ENCODE measurements at places on chromosomes 6 and 20.

- no peak for DNase-seq
Observed at GRCh38 chr6:44128020-44128917, 915 bp downstream of the TMEM63B start.

DNA sequence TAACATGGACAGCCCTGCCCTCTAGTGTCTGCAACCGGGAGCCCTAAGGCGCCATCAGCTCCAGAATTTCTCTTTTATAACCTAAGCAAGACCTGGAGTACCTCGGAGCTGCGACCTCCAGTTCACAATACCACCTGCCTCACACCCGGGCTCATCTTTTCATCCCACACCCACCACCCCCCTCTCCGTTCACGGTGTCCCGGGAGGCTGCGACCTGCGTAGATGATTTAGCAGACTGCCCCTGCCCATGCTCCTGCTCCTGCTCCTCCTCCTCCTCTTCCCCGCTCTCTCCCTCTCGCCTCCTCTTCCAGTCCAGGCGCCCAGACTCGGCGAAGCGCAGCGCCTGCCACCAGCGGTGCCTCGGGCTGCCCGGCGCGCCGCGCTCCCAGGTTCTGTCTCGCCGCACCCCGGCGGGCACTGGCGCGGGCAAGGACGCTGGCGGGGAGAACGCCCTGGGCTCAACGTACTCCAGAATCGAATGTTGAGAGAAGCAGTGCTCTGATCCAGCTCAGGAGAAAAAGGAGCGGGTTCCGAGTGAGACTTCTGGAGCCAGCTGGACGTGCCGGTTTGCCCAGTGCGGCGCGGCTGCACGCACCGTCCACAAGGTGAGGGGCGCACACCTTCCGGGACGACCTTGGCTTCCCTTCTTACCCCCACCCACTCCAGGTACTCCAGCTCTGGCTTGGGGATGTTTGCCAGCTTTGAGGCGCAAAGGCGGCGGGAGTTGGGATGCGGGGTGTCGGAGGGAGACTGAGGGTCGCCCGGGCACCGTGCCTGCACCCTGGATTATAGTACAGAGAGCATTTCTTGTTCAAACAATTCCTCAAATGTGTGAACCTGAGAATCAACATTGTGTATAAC lies at the start of gene HTR1E:
Gene HTR1E (plus strand): TSS at position 310 of the 861 bp plus-strand sequence. CDS start 77,807 bp downstream, outside the sequence.
- no peak for DNase-seq

DNA sequence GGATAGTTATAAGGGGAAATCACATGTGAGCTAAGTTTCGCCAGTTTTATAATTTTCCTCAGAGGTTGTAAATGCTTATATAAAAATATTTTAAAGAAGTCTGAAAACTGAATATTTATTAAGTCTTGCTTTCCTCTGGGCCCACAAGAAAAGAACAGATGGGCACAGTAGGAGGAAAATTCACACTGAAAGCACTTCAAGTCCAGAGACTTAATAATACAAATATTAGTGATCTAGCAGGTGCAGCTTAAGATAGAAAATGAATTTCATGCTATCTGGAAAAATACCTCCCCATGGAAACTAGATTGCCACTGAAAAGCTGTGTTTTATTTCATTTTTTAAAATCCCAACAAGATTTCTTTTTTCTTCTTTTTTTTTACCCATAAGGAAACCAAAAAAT lies 47.2 kb downstream of the ORC3 start:
- no peak for DNase-seq

- DNase-seq, result no peak
Observed at GRCh38 chr6:2695454-2696095, 55.1 kb downstream of the MYLK4 start.

DNA sequence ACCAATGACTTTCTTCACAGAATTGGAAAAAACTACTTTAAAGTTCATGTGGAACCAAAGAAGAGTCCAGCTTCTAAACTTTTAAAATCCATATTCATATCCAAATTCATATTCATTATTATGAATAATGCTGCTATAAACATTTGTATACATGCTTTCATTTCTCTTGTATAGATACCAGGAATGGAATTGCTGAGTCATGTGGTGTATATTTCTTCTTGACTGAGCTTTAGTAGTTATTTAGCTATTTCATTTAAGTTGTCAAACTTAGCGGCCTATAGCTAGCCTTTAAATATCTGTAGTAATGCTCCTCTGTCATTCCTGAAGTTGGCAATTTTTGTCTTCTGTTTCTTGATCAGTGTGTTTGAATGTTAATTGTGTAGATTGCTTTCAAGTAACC lies 19.8 kb upstream of the SMIM28 start:
- no peak for DNase-seq

- DNase-seq, result no peak
Observed at GRCh38 chr6:146286961-146287360, 256.7 kb upstream of the RAB32 start.

GRCh38 chr20:51221791-51222408 lies 199.0 kb upstream of the KCNG1 start:
- no peak for DNase-seq

DNA sequence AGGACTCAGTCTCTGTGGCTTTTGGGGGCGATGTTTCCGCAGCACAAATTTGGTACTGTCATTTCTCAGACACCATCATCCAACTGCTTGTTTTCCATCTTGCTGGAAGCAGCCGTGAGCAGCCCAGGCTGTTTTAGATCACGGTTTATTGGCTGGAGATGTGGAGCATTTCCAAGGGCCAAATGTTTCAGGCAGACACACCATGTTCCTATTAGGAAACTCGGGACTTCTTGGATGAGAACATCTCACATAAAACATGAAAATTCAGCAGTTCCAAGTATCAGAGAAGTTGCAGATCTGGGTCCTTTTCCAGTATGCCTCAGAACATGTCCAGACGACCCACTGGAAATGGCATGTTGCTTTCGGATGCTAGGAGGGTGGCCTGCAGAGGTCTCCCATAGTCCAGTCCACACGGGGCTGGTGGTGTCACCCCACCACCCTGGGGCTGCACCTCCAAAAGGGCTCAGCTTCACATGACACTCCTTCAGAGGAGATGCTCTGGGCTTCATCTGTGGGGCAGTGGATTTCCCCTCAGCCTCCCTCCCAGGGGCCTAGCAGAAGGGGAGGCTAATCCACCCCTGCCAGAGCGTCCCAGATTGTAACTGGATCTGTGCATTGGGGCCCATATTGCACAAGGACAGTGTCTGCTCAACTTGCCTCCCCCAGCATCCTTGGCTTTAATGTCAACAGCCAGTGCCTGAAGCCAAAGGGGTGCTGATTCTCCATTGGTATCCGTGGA lies 176.3 kb downstream of the SCP2D1 start:
- DNase-seq, result no peak

- DNase-seq, result no peak
Observed at GRCh38 chr6:21845018-21845417, 251.5 kb downstream of the SOX4 start.

DNA sequence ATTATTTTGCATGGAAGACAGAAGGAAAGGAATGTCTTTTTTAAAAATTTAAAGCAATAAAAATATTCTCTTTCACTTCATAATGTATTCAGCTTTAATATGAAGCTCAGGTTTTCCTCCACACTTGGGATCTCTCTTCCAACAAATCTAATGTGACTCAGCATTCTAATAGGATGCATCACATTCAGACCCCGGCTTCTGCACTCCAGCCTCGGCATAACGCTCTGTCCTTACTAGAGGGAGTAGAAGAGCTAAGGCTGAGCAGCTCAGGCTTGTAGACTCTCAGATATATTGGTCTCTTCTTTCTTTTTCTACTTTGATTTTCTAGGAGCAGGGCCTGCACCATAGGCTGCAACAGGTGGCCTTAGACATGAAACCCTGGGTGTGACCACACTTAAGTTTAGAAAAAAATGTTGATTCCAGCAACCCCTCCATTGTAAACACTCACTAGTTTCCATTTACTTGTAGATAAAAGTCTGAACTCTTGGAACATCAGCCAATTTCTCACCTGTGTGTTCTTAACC lies 161.7 kb downstream of the PAK5 start:
- DNase-seq, result no peak

DNA sequence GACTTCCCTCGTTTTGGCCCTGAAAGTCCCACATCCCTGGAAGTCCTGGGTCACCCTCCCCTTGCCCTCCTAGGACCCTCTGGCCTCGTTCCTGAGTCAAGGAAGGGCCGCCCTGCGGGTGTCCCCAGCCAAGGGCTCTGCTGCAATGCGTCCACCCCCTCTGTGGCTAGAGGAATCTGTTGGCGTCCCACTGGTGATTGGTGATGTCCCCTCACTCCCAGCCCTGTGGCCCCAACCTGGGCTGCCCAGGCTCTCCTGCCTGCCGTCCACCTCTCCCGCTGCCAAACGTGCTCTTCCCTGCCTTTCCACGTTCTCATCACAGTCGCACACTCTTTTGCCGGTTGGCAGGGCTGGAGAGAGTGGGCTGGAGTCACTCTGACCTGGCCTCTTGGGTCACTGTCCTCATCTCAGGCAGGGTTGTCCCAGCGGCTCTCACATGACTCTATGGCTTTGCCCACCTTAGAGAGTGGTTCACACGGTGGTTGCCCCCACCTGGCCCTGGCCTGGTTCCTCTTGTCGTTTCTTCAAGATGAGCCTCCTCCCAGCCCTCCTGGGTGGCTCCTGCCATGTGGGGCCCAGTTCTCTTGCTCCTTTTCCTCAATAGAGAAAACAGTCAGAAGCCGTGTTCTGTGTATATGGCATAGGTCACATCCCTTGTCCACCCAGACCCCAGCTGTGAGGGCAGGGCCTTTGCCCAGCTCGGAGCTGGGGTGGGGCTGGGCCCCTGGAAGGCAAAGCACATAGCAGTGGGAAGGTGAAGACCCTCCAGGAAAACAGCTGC lies 100.9 kb downstream of the TMEM242 start:
- no peak for DNase-seq
